ENCODE measurements at places on chromosomes 4 and X.

DNA sequence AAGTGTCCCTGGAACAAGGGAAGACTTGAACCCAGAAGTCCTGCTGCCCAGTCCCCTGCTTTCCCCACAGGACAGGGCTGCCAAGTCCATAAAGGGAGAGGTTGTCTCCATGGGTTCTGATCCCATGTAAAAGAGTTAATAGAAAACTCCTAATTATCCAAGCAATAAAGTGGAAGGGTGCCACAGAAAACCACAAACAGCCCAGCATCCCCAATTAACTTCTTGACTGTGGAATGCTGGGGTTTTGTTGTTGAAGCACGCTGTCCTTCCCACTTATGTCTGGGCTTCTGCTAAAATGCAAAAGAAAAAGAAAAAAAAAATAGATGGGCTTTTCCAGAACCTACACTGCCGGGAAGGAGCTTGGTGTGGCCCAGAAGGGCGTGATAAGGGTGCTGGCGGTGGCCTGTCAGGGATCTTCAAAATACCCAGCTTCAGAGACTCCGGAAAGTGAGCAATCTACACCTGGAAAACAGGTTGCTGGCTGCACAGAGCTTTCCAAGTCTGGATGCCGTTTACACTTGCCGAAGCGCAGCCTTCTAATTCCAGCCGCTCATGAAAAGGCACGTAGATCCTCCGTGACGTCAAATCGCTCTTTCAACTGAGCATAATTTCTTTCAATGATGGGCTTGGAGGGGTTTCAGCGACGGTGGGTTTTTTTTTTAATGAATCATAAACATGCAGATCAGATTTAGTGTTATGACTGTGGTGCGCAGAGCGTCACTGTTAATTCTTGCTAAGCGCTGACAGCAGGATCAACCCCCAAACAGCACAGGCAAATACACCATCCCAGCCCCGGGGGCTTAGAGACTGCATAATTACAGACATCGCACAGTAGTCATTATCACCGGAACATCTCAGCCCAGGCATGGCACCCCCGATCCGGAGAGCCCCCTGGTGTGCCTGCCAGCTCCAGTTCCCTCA lies 197.6 kb downstream of the BCOR start:
- DNase-seq = no peak

DNA sequence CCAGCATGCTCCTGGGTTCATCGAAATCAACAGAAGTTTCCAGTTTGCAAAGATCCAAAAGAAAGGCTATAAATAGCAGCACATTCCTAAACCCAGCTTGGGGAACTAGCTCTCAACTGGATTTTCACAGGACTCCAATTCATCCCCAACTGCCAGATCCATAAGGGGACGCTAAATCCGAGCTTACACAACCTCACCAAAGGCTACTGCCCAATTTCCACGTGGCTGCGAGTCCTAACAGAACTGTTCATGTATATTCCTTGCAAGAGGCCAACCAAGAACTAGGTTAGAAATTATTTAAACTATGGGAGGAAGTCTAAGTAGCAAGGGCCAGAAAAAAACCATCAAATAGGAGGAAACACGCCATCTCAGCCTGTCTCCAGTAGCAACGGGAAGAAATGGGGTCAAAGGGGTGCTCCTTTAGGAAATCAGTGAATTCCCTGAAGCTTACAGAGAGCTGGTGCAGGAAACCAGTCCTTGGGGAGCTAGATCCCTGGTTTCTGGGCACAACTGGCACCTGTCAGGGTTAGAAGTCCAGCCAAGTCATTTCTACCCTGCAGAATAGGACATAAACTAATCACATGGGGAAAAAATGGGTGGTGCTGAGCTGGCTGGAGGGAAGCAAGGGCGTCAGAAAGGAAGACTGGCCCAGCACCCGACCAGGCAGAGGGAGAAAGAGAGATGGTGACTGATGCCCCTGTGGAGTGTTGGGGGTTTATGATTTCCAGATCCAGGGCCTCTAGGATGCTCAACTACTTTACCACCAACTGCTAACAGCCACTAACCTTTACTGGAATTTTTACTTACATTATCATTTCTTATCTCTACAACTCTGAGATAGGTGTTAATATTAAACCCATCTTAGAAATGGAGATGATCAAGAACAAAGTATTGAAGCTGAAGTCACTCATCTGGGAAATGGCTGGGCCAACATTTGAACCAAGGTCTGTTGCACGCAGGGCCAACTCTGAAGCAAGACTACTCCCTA lies 20.5 kb downstream of the RELL1 start:
- DNase-seq = no peak

GRCh38 chr4:112910109-112910736 lies 139.2 kb upstream of the ANK2 start:
- DNase-seq = peak; percentile 58

DNA sequence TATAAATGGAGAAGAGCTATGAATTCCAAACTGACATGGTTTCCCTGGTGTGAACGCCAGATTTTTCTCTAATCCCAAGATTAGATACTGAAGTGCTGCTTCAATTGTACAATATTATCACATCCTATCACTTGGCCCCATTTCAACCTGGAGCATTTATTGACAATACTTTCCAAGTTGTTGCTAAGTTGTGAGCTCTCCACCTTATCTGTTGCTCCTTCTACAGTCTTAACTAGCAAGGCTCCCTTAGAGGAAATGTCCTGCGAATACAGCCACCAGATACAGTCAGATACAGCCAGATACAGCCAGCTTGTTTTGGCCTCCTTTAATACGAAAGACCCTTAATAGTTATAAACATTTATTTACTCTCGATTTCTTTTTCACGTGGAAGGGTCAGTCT lies 466.3 kb upstream of the FAM241A start:
- DNase-seq = no peak

DNA sequence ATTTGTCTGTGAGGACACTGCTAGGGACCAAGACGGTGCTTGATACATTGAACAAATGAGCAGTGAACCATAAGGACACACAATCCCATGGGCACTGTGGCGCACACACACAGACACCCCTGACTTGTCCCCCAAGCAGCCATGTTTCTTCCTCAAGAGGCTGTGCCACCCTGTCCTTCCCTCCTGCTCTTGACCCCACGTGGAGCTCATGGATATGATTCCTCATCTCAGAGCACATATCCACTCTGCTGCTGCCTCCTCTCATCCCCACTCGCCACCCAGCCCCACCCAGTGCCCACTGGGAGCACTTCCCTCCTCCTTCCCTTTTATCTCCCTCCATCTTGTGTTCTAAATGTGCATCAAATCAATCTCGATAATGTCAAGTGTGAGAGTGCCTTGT lies 102.4 kb downstream of the PARM1 start:
- DNase-seq = no peak

DNA sequence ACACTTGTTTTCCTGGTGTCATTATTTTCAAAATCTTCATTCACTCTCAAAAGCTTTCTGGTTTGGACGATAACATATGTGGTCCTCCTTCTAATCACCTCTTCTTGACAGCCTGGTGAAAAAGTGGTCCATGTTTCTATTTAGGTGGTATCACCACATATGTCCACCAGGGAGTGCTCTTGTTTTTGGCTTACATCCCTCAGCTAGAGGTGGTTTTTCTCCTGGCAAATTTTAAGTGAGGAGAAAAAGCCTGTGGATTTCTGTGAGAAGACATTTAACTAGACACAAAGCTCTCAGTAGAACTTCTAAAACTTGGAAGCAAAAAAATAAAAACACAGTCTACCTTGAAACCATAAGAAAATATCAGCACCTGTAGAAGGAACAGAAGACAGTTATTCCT lies 58.0 kb upstream of the FRMPD4 start:
- no peak for DNase-seq

GRCh38 chrX:63424063-63424462 lies 72.9 kb upstream of the SPIN4 start:
- no peak for DNase-seq

GRCh38 chr4:120672558-120673147 lies 249.9 kb downstream of the PRDM5 start:
- DNase-seq = no peak
